Stimulated activated CD4-positive, alpha-beta T cell treated with anti-CD3 and anti-CD28 coated beads, Interleukin-4, amount 100 ng/mL, for 4 hours (primary cell): ENCODE measurements at places on chromosomes 12 and 14.

GRCh38 chr12:84542289-84542688 is 370.3 kb downstream of the SLC6A15 start:
- no peak for DNase-seq

DNA sequence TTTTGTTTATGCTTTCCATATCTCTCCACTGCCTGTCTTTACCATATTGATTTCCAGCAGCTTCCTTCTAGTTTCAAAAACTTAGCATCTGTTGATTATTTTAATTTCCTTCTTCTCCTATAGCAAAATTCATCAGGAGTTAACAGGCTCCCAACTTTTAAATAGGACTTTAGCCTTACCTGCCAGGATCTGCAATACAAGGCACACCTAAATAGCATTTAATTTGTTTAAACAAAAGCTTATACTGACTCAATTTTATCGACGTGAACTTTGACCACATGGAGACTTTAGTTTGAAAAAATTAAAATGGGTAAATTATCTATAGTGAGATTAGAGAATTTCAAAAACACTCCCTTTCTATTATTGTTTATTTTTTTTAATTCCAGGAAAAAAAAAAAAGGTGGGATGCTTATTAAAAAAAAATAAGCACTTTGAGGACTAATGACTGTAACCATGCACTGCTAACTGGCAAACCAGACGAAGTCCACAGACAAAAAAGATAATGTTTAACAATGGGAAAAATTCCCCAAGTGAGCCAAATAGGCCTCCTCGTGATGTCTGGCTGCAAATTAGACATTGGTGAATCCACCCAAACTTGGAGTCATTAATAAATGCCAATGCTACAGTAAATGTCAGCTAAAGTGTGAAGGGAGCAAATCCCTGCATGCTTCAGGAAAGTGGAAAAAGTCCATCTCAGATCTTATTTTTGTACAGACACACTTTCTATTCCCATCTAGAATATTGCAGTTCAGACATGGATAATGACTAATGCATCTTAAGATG is 40.7 kb downstream of the RMST start:
- no peak for DNase-seq

DNA sequence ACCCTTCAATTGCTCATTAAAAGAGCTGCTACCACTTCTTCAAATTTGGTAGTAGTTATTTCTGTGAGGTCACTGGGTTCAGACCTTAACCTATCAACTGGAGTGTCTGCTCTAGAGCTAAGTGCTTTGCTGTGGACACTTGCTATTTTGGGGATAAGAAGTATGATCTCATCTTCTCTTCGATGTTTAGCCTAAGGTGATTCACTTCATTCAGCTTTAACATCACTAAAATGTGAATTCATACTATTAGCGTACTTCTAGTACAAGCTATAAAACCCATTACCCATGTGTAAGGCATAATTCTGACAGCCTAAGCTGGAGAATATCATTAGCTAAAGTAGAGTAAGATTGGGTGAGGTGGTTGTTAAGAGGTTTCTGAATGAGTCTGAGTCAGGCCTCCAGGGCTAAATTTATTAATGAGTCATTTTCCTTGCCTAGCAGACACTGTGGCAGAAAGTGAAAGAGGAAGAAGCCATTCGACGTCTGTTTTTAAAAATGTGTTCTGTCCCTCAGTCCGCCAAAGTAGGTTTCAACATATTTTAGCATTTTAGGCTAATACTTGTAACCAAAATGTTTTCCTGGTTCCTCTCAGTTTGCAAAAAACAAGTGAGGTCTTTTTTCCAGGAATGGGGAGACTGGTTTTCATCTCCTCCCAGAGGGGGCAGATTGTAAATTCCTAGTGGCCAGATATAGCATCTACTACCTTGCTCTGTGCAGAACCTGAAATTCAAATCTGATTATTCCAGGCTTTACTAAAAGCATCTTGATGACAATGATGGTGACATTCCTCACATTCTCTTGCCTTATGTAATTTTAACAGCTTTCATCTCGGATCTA is 103.6 kb downstream of the SSPN start:
- DNase-seq, result no peak

GRCh38 chr12:57835366-57836288 is 10.9 kb downstream of the CTDSP2 start:
- no peak for DNase-seq

- DNase-seq, result no peak
Observed at GRCh38 chr12:24838531-24838950, 110.4 kb downstream of the BCAT1 start.

DNA sequence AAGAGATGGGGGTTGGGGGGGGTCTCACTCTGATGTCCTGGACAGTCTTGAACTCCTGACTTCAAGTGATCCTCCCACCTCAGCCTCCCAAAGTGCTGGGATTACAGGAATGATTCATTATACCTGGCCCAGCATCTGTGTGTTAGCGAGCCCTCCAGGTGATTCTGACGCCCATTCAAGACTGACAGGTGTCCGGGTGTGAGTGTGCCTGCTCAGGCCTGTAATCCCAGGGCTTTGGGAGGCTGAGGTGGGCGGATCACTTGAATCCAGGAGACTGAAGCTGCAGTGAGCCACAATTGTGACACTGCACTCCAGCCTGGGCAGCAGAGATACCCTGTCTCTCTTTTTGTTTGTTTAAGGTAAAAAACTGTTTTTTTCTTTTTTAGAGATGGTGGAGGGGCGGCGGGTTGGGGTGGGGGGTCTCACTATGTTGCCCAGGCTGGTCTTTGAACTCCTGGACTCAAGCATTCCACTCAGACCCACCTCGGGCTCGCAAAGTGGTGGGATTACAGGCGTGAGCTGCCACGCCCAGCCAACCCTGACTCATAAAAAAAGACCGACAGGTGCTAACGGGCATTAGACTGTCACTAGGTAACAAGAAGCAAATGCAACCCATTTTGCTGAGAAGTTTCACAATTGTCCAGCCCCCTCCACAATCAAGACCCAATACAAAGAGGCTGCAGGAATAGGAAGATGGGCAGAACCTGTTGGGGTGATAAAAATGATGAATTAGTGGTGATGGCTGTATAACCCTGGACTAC is 4.7 kb downstream of the VSIG10 start:
- no peak for DNase-seq

DNA sequence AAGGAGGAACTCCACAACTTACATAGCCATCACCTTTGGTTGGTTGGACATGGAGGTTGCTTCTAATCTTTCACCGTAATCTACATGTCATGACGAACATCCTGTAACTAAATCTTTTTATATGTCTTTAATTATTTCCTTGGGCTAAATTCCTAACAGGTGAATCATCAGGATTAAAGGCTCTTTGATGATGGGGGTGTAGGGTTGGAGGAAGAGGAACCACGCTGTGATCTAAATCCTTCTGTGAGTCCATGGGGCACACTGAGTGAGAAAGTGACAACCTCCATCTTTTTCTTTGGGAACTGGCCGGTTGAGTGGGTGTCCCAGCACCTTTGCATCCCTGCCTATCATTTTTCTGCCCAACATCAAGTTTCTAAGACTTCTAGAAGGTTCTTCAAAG is 31.1 kb upstream of the MAP1LC3B2 start:
- DNase-seq, result no peak

GRCh38 chr12:106780010-106780631 is 5.6 kb downstream of the RIC8B start:
- no peak for DNase-seq

- DNase-seq, result no peak
Observed at GRCh38 chr14:42110167-42110566, 503.5 kb downstream of the LRFN5 start.

DNA sequence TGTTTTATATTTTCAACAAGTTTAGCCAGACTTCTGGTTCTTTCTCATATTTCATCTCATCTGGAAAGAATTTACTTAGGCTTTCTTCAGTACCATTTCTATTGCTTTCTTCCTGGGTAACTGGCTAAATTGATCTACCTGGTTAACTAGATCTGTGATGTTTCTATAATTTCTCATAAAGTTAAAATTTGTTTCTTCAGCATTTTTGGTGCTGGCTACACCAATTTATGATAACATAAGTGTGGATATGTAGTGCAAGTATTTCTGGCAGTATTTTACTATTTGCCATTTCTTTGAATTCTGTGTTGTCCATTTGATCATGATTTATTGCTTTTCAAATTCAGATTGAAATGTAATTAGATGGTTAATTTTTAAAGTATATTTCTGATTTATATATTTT is 25.9 kb downstream of the ARHGAP5 start:
- no peak for DNase-seq

- no peak for DNase-seq
Observed at GRCh38 chr12:119859241-119859640, 17.9 kb downstream of the CIT start.

GRCh38 chr14:89015016-89015415 is 190.6 kb downstream of the TTC8 start:
- no peak for DNase-seq

DNA sequence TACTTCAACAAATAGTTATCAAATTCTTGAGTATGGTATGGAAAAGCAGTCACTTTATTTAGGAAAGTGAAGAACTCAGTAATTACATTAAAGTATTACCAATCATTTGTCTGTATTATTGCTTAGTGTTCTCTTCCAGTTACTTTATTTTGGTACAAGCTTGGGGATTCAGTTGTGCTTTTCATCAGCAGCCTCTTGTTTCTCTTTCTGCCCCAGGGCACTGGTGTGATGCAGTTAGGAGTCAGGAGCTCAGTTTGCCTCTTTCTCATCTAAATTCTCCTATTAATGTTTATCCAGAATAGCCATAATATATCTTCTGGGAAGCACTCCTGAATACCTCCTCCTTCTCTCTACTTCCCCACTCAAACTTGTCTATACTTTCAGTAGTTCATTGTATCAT is 25.7 kb downstream of the PMCH start:
- DNase-seq, result no peak

DNA sequence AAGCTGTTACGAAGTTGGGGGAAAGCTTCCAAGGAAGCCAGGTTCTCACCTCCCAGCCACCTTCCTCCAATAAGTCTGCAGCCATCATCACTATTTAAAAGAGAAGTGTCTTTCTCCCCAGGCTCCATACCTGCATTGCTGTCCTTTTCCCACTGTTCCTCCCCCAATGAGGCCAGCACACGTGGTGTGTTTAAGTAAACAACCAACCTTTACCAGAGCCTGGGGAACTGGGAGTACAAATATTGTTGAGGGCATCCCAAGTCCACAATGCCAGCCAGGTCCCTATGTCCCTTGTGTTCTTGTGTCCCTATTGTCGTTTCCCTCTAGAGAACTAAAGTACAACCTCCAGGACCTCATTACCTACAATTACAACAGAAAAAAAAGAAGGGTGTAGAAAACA is 49.2 kb upstream of the PNMA1 start:
- DNase-seq, result no peak

DNA sequence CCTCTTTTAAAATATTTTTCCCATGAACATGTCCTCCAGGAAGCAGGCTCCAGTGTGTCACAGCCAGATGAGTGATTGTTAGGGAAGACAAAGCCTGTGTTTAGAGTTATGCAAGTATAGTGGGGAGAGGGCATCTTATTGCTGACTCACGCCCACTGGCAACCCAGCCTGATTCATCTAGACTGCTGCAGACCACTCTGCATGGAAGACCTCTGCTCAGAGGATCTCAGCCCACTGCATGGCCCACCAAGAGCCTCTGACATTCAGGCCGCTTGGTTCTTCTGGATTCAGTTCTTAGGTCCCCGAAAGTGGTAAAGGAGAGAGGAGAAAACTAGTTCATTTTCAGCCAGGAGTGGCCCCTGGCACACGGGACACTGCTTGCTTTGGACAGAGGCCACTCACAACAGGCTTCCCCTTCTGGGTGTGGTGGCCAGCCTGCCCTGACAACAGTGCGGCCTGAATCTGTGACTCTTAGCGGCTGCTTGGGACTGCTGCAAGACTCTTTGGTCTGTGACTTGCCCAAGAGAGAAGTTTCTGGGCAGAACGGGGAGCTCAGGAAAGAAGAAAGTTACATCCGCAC is 266.3 kb downstream of the ZFP36L1 start:
- DNase-seq, result no peak

GRCh38 chr12:46459861-46460545 is 87.4 kb upstream of the SLC38A2 start:
- DNase-seq, result no peak

GRCh38 chr12:96404696-96405095 is 4.5 kb upstream of the CDK17 start:
- no peak for DNase-seq

DNA sequence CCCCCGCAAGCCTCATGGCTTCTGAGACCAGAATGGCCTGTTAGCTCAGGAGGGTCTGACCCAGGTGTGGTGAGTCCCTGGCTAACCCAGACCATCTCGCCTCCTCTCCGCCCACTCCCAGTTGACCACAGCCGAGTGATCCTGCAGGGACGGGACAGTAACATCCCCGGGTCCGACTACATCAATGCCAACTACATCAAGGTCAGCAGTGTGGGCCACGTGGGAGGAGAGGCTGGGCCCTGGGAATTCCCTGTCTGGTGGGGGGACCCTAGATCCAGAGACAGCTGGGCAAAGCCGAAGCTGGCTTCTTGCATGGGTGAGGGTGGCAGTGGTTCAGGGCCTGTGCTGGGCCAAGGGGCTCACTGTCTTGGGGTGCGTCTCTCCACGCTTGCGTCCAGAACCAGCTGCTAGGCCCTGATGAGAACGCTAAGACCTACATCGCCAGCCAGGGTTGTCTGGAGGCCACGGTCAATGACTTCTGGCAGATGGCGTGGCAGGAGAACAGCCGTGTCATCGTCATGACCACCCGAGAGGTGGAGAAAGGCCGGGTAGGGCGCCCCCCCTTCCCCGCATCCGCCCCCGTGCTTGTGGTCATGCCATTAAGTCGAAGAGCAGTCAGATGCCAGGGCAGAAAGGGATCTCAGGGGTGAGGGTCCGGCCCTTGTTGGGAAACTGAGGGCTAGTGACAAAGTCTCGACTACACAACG is 5.0 kb downstream of the PTPN6 start:
- no peak for DNase-seq

DNA sequence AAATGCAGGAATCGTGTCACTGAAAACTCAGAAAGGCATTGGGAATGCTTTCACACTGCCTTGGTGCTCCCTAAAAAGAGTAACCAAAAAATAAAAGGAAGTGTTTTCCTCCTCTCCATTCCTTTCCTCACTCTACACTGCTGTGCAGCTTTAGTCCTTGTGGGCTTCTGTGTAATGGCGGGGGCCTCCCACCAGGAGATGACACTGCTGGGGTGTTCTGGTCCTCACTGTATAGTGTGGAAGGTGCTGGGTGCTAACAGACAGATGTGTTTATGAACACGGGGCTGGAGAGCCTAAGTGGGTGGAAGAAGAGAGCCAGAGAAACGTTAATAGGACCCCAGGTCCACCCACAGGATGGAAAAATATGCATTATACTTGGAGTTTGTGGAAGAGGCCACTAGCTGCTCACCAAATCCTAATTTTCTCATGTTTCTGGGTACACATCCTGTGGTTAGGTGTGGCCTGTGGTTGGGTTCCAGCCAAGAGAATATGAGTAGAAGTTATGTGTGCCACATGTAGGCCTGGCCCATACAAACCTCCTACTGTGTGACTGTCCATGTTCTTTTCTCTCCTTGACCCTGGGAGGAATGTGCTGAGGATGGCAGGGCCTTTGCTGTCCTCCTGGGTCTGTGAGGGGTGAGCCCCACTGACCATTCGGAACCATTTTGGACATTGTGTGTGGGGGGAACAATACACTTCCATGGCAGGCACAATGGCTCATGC is 14.0 kb upstream of the C1S start:
- DNase-seq, result no peak

- DNase-seq, result no peak
Observed at GRCh38 chr14:94295360-94296180, 2.5 kb upstream of the SERPINA10 start.
